Fibroblast of skin of back (primary cell): ENCODE measurements at places on chromosomes 1 and 21.

DNA sequence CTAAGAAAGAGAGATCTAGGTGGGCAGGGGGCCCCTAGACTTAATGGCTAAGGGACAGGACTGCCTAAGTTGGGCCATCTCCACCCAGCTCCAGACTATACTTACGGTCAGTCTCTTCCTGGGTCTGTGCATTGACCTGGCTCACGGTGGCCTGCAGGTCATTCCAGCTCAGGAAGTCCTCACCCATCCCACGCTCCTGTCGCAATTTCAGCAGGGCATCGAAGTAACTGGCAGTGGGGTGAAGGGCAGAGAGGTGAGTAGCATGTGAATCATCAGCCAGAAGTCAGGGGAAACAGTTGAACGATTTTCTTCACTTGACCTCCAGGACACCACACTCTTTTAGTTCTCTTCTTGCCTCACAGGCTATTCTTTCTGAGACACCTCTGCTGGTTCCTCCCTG is 20.5 kb downstream of the IQGAP3 start:
- no peak for DNase-seq

GRCh38 chr1:171218661-171219060 is 29.6 kb upstream of the FMO1 start:
- peak; percentile 38 for DNase-seq

DNA sequence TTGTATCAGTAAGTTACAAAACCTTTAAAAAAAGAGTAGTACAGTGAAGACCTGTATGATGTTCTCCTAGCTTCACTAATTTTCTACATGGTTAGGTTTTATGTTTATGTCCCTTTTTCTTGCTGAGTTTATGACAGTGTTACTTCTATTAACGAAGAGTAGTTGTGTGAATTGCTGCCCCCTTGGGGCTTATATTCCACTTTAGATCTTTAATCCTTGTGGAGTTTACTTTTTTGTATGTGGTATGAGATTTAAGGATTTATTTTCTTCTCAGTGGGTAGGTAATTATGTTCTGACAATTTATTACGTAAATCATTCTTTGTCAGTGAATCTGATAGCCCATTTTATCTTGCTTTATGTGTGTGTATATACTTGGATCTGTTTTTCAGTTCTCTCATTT is 14.8 kb downstream of the KCTD3 start:
- no peak for DNase-seq

GRCh38 chr1:52402860-52403240 is 1.4 kb downstream of the ORC1 start:
- DNase-seq: no peak

- DNase-seq: peak; percentile 72
Measured at GRCh38 chr1:203555076-203555475, 61.1 kb downstream of the OPTC start.

DNA sequence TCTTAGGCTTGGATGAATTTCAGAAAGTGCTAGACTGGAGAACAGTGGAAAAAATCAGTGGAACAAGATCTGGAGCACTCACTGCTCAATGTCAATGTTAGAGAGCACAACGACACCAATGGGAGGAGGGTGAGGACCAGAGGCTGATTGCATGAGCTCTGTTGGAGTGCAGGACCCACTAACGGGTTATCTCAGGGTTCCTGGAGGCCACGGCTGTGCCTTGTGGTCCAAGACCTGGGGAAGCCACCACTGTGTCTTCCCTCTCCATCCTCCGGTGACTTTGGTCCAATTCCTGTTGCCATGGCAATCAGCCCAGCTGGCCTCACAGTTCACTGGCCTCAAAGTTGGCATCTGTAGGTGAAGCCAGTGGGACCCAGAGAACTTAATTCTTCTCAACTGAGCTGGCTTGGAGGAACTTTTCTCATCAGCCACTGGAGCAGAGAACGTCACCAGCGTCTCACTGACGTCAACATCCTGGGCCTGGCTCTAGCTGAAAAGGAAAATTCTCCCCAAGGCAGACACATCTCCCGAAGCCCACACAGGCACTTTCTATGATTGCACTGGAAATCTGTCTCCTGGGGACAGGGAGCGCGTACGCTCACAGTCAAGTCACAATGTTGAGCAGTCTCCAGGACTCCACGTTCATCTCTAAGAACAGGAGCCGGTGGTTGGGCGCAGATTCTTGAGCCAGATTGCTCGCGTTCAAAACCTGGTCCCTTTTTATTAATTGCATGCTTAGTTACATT is 21.9 kb upstream of the GPR157 start:
- no peak for DNase-seq

GRCh38 chr1:31633117-31633516 is 11.6 kb downstream of the PEF1 start:
- no peak for DNase-seq

DNA sequence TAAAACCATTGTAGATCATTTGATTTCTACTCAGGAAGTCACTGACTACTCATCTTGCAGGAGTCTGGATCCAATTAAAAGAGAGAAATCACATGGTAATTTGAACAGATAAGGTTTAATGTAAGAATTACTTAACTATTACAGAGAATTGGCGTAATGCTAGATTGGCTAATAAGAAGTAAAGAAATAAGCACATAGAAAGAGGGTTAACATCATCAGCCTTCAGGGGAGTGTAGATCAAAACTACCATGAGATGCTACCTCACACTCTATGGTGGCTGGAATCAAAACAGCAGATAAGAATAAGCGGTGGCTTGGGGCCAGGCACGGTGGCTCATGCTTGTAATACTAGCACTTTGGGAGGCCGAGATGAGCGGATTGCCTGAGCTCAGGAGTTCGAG is 11.7 kb downstream of the ST3GAL3 start:
- DNase-seq: no peak

- peak; percentile 61 for DNase-seq
Measured at GRCh38 chr1:172180501-172181285, 239.8 kb upstream of the C1orf105 start.

DNA sequence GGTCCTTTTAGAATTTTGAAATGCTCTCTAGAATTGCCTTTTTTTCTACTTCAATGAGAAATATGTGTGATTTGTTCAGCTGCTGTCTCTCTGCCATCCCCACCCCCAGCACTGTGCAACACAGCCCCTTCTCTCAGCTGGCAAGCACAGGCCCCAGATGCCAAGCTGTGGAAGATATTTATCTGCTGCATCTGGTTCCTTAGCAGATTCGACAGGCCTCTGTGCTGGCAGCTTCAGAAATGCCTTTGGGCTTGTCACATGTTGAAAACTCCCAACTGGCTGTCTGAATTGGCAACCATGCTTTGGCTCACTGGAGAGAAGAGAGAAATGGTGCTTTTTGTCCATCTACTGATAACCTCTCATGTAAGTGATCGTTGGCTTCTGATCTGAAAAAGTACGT is 206.7 kb upstream of the C1orf87 start:
- peak; percentile 42 for DNase-seq
